ENCODE measurements at places on chromosomes 5 and 9.
A peak's percentile ranks its signal among the peaks of the same experiment; 100 is the strongest.

DNA sequence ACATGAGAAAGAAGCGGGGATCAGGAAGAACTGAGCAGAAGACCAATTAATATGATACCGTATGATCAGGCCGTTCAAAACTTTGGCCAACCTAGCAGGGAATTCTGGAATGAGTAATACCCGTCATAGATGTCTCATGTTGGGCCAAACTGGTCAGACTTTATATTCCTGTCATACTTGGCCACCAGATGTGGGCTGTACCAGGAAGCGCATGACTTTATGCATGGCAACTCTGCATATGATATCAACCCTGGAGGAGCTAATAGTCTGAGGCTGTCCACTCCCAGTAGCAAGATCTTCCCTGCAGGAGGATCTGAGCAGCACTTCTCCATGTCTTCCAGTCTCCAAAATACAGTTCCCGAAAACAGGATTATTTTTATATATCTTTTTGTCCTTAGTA is 68.5 kb upstream of the NAA35 start:
- no peak for DNase-seq

DNA sequence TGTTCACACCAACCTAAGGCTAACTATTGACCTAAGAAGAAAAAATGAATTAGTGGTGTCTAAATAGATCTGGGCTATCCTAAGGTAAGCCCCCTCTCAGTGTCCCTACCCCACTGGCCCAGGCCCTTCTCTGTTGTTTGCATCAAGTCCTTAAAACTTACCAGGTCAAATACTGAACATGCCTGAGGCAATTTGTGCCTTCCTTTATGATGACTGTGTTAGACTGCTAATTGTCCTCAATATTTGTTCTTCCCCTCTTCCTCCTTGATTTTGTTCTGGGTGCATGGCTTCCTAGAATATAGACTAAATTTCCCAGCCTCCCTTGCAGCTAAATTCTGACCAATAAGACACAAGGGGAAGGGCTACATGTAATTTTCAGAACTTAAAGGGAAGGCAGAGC is 199.9 kb downstream of the ADAMTS12 start:
- no peak for DNase-seq

GRCh38 chr5:158792186-158792585 is 307.5 kb downstream of the EBF1 start:
- DNase-seq, result no peak

GRCh38 chr5:131774652-131775367 is 22.0 kb downstream of the FNIP1 start:
- DNase-seq, result no peak

DNA sequence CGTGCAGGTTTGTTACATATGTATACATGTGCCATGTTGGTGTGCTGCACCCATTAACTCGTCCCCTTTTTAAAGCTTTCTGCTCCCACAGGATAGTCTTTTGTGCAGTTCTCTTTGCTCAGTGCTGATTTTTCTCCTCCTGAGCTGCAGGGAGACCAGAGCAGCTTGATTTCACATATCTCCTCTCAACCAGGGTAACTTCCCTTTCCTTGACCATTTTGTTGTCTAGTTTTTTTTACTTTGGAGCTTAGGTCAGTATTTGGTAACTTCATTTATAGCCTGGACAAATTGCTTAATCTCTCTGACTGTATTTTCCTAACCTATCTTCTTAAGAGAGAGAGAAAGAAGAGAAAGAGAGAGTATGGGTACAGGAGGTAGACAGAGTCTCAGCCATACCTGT is 137.1 kb upstream of the ZNF366 start:
- no peak for DNase-seq

- peak; percentile 60 for DNase-seq
These were observed 41.9 kb downstream of the TNFAIP8 start for GRCh38 chr5:119397518-119398380.

DNA sequence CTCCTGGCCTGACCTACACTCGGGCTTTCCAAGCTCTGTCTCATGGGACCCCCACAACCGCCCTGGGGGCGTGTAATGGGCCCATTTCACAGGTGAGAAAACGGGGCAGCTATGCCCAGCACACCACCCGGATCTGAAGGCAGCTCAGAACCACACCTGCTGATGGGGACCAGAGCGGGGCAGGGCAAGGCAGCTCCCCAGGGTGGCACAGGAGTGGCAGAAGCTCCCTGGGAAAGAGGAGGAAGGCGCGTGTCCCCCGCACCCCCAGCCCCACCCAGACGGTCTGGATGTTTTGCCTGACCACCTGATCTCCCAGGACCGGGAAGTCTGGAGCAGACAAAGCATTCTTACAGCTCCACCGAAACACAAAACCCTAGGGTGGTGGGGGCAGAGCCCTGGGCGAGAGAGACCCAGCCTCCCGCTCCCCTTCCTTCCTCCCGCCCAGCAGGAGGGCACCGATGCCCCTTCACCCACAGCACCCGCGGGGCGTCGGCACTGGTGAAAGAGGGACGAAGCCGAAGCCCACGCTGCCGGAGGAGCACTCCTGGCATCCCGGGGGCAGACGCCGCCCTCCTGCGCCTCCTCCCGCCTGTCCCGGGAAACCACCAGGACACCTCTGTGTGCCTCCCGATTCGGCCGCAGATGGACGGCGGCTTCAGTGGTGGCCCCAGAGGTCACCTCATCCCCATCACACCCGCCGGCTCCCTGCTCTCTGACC is 14.5 kb downstream of the NOTCH1 start:
- DNase-seq, result no peak

DNA sequence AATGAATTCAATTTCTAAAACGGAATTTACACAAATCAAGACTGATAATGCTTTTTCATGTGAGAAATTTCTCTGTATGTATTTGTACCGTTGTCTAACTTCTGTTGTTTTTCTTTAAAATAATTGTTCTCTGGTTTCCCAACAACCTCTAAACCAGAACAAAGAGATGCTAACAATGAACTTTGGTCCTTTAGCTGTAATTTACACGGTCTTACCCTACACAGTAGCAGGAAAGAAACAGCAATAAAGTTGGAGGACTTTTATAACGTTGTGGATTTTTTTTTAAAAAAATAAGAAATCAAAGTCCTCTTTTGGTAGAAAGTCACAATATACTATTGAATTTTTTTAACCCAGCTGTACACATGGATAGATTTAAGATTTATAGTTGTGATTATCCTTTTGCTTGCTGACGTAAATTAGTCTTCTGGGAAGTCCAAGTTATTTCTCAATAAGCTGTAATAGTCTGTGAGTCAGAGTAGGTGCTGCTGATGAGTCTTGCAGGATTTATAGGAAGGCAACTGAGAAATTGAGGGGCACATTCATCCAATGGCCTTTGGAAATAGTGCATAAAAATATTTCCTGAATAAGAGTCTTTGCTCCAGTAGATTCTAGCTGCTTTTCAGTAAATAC is 76.8 kb upstream of the PCSK1 start:
- peak; percentile 80 for DNase-seq

- DNase-seq, result no peak
These were observed 182.3 kb downstream of the MACROH2A1 start for GRCh38 chr5:135216471-135217343.

GRCh38 chr9:129696944-129697655 is 31.7 kb downstream of the PRRX2 start:
- DNase-seq, result no peak

GRCh38 chr9:131773911-131774379 is 34.1 kb upstream of the RAPGEF1 start:
- DNase-seq, result no peak

DNA sequence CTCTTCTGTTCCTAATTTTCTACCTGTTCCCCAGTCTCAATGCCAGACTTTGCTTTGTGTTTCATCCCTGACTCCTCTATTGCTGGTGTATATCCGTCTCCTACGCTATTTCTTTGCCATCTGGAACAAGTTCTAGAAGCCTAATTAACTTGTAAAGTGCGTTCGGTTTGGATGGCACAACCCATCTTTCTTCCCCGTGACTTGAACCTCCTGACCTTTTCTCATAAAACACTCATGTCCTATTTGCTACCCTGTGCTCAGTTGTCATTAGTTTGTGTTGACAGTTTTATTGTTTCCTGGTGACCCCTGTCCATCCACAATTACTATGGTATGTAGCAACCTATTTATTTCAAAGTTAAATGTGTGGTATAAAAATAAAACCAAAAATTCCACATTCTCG is 323.5 kb downstream of the TLE4 start:
- no peak for DNase-seq

DNA sequence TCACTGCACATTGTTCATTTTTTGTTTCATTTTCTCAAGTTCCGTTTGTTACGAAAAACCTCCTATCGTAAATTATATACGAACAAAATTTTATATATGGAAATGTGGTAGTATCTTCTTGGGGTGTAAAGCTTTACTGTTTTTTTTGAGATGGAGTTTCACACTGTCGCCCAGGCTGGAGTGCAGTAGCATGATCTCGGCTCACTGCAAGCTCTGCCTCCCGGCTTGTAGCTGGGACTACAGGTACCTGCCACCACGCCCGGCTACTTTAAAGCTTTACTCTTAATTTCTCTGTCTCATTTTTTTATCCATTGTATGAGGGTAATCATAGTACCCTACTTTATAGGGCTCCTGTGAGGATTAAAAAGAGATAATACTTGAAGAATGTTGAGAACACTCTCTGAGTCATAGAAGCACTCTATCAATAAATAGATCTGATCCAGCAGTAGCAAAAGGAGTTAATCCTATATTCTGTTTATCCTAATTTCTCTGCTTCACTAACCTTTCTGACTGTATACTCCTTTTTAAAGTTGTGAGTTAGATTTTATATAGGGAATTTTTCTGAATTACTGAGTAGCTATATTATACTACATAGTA is 5.6 kb upstream of the LRRC70 start:
- DNase-seq, result no peak

DNA sequence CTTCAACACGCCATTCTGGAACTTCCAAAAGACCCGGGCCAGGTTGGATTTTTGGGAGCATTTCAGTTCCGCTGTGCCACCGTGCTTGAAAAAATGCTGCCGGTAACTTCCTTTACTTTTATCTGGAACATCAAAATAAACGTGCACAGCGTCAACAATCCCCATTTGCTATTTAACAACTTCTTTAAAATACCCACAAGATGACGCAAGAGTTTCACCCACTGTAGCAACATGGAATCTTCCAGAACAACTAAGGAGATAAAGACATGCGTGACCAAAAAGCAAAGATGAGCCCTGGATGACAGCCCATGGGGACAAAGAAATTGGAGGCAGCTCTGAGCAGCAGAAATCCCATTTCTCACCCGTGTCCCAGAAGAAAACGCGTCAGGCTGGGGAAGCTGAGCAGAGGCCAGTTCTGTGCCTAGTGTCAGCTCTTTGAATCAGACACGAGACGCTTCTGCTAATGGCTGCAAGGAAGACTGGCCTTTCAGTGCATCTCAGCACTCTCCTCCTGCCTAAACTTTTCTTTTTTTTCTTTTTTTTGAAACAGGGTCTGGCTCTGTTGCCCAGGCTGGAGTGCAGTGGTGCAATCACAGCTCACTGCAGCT is 61.3 kb downstream of the SECISBP2 start:
- DNase-seq, result no peak

- no peak for DNase-seq
These were observed 338.2 kb upstream of the TARS1 start for GRCh38 chr5:33102551-33102950.

DNA sequence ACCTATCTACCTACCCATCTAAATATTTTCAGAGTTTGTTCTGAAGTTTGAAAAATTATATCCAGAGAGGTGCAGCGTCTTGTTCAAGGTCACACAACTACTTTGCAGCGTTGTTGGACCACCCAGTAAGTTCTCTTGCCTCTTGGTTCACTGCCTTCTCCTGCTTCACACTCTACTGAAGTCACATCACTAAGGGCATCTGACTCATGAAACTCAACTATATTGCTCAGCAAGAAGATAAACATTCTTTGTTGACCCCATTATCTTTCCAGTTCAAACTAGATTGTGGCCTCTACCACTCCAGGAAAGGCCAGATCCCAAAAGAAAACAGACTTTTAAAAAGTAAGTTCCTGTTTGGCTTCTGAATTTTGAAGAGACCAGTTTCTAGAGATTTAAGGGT is 326.9 kb downstream of the SLIT3 start:
- DNase-seq, result no peak

- DNase-seq, result no peak
These were observed 19.2 kb upstream of the MTMR12 start for GRCh38 chr5:32331935-32332274.

- DNase-seq, result no peak
These were observed 607.9 kb upstream of the TLE4 start for GRCh38 chr9:78963911-78964310.

GRCh38 chr9:34983209-34983608 is 6.3 kb upstream of the DNAJB5 start:
- no peak for DNase-seq

DNA sequence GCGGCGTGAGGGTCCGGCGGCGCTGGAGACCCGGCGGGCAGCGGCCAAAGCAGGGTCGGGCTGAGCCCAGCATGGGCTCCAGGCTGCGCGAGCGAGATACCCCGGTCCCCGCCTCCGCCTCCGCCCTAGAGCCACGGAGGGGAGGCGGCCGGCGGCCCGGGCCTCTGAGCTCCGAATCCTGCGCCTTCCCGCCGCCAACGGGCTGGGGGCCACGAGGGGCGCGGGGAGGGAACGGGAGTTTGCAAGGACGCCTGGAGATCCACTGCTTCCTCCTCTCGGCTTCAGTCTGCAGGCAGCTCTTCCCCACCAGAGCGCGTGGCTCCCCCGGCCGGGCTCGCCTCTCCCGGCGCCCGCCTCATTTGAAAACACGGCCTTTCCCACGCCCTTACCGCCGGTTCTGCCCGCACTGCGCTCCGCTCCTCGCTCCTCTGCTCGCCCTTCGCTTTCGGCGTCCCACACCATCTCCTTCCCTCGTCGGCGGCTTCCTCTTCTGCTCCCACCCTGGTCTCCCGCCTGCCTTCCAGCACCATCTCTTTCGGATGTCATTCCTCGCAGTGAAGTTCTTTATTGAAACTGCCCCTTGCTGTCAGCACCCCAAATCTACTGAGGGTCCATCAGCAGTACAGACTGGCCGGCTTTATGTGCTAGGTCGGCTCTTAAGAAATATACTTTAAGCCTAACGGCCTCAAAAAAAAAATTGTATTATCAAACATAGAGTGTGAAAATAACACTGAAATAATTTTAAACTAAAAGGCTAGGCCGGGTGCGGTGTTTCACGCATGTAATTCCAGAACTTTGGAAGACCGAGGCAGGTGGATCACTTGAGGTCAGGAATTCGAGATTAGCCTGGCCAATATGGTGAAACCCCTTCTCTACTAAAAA is 105.0 kb upstream of the FAM120A start:
- DNase-seq, result no peak

- peak; percentile 60 for DNase-seq
These were observed 127.1 kb downstream of the TRIO start for GRCh38 chr5:14270209-14270702.

DNA sequence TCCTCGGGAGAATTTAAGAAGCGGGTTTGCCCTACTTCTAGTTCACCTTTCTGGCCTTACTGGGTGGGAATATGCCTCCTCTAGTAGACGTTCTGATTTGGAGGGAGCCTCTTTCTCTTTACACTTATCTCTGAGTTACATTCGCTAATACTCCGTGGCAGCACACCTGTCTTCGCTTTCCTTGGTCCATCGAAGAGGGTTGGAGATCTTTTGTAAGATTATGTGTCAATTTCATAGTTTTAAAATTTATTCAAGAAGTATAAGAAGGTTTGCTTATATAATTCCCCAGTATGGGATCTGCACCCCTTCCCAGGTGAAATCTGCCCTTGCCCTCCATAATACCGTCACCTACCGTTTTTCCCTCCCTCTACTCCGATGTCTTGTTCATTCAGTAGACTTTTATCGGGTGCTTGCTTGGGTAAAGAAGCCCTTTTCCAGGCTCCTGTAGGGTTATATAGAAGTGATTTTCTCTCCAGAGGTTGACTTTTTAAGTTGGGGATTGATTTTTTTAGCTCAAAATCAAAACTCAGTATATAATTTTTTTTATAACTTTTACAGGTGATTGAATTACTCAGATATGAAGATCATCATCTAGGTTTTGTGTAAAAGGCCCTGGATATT is 1.1 kb downstream of the GPBP1 start:
- DNase-seq, result no peak

Measured in HS-5 (cell line).